ENCODE measurements at places on chromosomes 13 and 19.

GRCh38 chr13:35592457-35592856 is 116.0 kb upstream of the MAB21L1 start:
- no peak for DNase-seq

- DNase-seq: no peak
These were observed 11.3 kb downstream of the CEACAM21 start for GRCh38 chr19:41587101-41587837.

DNA sequence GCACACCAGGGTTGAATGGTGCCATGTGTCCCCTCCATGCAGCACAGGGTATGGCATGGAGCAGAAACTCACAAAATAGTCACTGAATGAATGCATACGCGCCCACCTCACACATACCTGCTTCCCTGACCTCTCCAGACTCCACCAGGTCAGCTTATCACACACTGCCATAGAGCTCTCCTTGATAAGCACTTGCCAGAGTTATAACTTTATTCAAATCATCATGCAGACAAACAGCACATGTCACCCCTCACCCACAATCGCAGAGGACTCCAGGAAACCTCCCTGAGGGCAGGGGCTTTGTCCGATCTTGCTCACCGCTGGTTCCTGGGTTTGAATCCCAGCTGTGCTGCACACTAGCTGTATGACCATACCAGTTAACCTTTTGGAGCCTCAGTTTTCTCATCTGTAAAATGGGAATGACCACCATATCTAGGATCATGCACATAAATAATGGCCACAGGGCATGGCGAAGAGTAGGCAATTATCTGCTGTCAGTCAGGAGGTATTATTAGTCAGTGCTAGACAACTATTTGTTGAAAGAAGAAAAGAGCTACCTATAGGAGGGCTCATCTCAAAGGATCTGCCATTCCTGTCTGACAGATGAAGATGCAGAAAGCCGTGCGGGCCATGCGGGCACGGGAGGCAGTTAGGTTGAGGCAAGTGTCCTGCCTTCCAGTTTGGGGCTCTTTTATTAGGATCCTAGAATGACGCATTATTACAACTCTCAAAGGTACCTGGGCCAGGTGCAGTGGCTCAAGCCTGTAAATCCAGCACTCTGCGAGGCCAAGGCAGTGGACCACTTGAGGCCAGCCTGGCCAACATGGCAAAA is 14.0 kb downstream of the XRCC1 start:
- DNase-seq: no peak

- no peak for DNase-seq
These were observed 113.8 kb downstream of the ZIC5 start for GRCh38 chr13:99857738-99858137.

DNA sequence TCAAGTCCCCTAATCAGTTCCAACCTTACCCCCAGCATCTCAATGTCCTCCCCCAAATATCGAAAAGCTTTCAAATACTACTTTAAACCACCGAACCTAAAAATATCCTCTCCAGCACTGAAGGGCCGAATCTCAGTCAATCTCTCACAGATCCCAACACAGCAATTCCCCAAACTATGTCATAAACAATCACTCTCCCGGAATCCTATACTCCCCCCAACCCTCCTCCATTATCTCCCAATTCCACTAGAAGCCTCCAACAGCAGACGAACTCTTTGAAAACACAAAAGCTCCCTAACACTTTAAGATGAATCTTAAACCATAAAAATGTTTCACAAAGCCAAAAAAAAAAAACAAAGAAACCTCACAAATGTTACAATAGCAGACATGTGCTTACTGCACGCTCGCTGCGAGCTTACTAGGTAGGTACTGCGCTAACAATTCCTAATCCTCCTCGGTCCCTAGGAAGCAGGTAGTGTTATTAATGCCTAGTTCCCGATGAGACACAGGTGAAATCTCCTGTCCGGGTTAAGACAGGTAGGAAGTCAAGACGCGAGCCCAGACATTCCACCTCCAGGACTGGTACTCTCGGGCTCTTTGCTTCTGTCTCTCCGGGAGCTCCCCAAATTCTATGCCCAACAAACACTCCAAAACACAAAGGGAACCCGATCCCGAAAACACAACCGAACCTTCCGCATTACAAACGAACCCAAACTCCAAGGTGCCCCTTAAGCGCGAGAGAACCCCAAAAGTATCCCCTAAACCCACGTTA is 14.2 kb downstream of the FBXO46 start:
- no peak for DNase-seq

GRCh38 chr19:32287811-32288227 is 57.6 kb upstream of the ZNF507 start:
- DNase-seq: peak; percentile 17

GRCh38 chr19:41929536-41930071 is 1.4 kb upstream of the ERFL start:
- no peak for DNase-seq

- DNase-seq: no peak
These were observed 609.8 kb downstream of the LMO7 start for GRCh38 chr13:76245920-76246319.

DNA sequence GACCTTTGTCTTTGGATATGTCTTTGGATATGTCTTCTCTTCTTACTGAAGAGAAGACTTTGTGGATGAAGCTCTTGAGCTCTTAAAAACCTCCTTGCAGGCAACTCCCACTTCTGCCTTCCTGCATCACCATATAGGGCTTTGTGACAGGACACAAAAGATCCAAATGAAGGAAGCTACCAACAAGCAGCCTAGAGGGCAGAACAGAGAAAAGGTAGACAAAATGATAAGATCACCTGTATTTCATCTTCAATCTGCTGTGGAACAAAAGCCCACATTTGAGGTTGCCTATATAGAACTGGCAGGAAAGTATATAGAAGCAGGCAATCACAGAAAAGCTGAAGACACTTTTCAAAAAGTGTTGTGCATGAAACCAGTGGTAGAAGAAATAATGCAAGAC is 42.5 kb downstream of the N4BP2L1 start:
- DNase-seq: no peak

DNA sequence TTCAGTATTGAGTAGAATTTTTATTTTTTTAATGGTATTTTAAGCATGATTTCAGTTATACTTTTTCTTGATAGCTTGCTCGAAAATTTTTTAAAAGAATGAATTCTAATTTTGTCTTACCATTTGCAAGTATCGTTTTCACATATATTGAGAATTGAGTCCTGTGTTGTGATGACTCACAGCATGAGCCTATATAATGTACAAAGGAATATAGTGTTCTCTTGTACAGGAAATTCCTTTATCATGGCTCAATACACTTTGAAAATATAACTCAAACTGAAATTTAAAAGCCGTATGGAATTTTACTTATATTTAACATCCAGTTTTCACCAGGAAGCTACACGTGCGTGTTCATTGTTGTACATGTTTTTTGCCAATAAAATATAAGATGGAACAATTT is 161.1 kb upstream of the TMTC4 start:
- no peak for DNase-seq

- DNase-seq: no peak
These were observed 5.5 kb downstream of the PIK3R2 start for GRCh38 chr19:18158467-18158866.

GRCh38 chr19:41935760-41936415 is 7.6 kb upstream of the ERFL start:
- no peak for DNase-seq

- no peak for DNase-seq
These were observed 5.0 kb upstream of the PTGER1 start for GRCh38 chr19:14479975-14480699.

DNA sequence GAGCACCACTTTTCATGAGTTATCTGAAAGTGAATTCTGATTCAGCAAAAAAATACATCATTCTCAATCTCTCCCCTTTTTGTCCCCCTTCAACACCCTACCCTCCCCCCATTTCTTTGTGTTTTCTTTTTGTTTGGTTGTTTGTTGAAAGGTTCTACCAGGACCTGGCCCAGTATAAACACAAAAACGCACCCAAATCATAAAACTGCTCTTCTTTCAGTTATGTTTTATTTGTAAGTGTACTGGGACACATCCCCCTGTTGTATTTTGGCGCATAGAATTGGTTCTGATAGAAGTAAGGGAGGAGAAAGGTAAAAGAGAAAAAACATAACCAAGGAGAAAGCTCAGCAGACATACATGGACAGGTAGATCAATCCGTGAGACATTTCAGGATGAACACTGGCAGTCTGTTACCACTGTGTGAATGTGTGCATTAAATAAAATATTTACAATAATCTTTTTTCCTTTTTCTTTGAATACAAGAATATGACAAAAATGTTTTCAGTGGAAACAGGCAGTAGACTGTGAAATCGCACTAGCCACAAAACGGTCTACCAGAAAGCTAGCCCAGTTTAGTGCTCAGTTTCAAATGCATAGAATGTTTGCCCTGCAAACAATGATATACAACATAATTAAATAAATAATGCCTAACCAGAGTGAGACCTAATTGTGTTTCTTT is 4.2 kb downstream of the POU4F1 start:
- DNase-seq: no peak

DNA sequence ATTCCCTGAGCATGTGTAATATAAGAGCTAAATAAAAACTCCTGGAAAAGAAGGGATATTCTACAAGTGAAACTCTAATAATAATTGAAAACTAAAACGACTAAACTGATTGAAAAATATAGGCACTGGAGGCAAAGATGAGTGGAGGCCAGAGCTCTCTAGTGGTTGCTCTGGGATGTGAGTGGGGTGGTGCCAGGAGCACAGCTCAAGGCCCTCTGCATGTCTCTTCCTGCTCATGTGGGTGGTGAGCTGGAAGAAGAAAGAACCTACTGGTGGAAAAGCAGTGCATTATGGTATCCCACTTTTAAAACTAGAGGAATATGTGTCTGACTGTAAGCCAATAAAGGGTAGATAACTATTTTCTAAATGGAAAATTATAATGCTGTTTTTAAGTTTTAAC is 15.8 kb upstream of the ARHGEF7 start:
- no peak for DNase-seq

DNA sequence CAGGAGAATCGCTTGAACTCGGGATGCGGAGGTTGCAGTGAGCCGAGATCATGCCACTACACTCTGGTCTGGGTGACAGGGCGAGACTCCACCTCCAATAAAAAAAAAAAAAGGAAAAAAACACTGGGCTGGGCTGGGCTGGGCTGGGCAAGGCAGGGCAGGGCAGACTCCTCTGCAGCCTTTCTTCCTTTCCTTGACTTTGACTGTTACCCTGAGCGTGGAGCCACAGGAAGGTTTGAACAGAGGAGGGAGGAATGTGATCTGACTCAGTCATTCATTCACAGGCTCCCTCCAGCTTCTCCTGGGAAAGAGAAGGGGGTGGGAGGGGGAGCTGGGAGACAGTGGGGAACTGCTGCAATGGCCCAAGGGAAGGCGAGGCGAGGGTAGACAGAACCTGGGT is 2.7 kb upstream of the ACTN4 start:
- DNase-seq: no peak

DNA sequence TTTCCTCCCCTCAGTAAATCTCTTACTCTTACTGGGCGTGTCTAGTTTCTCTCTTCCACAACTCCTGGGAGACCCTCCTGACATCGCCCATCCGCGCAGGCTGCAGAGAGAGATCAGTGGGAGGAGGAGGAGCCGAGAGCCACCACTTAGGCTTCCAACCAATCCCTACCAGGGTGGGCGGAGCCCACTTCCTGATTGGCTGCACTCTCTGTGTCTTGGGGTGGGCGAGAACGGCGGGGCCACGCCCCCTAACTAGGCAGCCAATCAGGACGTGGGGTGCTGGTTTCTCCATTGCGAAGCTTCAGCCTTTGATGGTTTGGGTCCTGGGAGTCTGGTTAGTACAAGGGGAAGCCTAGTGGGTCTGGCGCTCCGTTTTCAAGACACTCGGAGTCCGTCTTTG is at the start of gene PMIS2:
PMIS2 (plus strand) TSS at position 326 of the 400 bp plus-strand sequence. CDS start 87 bp downstream, outside the sequence.
- no peak for DNase-seq

- no peak for DNase-seq
These were observed 253.0 kb downstream of the TSHZ3 start for GRCh38 chr19:31096062-31096830.

- no peak for DNase-seq
These were observed 52.2 kb downstream of the ZNF737 start for GRCh38 chr19:20513189-20513904.

DNA sequence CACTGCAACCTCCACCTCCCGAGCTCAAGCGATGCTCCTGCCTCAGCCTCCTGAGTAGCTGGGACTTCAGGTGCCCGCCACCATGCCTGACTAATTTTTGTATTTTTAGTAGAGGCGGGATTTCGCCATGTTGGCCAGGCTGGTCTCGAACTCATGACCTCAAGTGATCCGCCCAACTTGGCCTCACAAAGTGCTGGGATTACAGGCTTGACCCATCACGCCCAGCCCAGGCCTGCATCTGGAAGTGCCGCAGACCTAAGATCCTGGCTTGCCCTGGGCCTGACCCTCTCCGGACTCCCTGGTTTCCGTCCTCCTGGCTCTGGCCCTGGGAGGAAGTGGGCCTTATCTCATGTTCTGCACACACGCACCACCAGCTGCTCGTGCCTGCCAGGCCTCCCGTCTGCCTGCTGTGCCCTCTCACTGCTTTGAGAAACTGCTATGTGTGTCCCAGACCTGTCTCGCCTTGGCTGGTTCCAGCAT is 4.7 kb upstream of the PTGIR start:
- no peak for DNase-seq

- DNase-seq: no peak
These were observed 269.0 kb upstream of the SLC10A2 start for GRCh38 chr13:103335241-103335640.

DNA sequence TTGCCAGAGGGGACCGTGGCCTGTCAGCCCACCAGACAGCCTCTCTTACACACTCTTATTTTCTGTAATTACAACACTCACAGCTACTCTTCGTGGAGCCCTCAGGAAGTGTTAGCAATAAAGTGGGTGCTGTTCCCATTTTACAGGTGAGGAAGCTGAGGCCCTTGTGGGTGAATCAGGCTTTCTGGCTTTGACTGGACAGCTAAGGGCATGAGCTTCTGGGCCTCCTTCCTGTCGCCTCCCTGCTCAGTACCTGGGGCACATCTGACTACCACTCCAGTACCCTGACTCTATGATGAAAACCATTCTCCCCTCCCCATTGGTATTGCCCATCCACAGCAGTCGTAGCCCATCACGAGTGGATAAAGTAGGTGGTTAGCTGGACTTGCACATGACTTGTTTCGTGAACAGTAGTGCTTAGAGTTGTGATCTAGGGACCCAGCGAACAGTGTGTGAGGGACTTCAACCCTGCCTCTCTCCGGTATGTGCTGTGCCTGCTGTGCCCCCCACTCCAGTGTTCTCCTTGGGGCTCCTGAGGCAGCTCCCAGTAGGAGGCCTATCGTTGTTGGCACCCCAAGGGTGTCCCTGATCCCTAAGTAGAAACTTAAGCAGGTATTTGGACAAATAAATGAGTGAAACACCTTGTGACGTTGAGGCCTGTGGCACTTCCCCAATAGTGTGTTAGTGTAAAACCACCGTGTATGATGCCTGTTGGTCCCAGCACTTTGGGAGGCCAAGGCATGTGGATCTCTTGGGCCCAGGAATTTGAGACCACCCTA is 38.6 kb downstream of the GATAD2A start:
- DNase-seq: no peak
